ENCODE measurements at places on chromosomes 3 and 15.

DNA sequence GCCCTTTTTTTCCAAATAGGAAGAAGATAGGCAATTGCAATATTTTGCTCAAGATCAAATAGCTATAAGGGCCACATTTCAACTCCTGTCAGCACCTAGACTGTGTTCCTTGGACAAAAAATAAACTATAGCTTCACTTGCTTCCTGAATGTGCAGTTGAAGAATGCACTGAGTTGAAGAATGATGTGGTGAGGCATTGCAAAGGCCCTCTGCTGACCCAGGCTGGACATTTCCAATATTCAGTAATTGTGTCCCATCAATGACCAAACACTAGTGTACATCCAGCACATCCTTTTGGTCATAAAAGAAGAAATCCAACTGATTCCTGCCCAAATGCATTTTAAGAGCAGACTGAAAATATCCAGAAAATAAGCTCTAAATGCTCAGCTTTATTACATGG lies 424.8 kb upstream of the TGFBR2 start:
- DNase-seq = no peak

GRCh38 chr3:125189378-125190165 lies 23.0 kb downstream of the SLC12A8 start:
- no peak for DNase-seq

- DNase-seq = no peak
Measured at GRCh38 chr15:58805095-58805494, 34.0 kb downstream of the MINDY2 start.

- no peak for DNase-seq
Measured at GRCh38 chr3:115836944-115837343, 213.6 kb downstream of the GAP43 start.

GRCh38 chr3:179297971-179298725 lies 24.7 kb upstream of the ZNF639 start:
- DNase-seq = no peak

Data from muscle of back (tissue), 13 donors.